ENCODE measurements at places on chromosomes 12 and 14.

DNA sequence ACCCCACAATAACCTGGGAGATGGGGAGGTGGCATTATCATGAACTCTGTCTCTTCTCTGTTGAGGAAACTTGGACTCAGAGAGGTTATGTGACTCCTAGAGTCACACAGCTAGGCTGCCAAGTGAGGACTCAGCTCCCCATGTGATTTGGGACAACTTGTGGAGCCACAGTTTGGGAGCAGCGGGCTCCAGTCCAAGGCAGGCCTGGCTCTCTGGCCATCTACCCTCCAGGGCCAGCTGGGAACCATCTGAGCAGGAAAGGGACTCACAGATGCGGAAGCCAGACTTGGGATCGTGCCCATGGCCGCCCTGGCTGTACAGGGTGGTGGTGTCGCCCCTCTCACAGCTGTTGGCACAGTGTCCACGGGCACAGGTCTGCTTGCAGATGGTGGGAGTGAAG is 59.1 kb downstream of the ISCA2 start:
- DNase-seq = no peak

DNA sequence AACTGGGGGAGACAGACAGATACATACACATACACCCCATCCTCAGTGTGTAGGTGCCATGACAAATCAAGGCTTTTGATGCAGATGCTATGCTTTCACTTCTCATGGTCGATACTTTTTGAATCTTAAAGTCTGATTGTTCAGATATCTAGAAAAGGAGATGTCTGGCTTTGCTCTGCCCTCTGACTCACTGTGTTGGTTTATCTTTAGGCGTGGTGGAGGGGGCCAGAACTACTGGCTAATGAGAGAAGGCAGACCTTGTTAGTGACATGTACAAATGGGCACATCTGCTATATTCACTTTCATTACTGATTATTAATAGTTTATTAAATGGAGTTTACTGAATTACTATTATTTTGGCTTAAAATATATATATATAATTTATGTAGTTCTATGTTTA is 444.3 kb upstream of the RGS6 start:
- no peak for DNase-seq

GRCh38 chr14:61106959-61107641 is 126.1 kb downstream of the SLC38A6 start:
- DNase-seq = no peak

- no peak for DNase-seq
Observed at GRCh38 chr14:89283327-89284060, 133.5 kb downstream of the FOXN3 start.
